Amygdala (tissue), 56 donors: ENCODE measurements at places on chromosomes 3 and 15.

DNA sequence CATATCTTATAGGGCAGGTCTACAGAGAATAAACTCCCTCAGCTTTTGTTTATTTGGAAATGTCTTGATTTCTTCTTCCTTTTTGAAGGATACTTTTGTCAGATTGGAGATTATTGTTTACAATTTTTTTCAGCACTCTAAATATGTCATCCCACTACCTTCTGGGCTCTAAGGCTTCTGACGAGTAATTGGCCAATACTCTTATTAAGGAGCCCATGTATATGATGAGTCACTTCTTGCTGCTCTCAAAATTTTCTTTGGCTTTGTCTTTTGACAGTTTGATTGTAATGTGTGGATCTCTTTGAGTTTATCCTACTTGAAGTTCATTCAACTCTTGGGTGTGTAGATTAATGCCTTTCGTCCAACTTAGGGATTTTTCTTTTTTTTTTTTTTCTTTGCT, 28.9 kb upstream of the CD200R1L start:
- DNase-seq: no peak

DNA sequence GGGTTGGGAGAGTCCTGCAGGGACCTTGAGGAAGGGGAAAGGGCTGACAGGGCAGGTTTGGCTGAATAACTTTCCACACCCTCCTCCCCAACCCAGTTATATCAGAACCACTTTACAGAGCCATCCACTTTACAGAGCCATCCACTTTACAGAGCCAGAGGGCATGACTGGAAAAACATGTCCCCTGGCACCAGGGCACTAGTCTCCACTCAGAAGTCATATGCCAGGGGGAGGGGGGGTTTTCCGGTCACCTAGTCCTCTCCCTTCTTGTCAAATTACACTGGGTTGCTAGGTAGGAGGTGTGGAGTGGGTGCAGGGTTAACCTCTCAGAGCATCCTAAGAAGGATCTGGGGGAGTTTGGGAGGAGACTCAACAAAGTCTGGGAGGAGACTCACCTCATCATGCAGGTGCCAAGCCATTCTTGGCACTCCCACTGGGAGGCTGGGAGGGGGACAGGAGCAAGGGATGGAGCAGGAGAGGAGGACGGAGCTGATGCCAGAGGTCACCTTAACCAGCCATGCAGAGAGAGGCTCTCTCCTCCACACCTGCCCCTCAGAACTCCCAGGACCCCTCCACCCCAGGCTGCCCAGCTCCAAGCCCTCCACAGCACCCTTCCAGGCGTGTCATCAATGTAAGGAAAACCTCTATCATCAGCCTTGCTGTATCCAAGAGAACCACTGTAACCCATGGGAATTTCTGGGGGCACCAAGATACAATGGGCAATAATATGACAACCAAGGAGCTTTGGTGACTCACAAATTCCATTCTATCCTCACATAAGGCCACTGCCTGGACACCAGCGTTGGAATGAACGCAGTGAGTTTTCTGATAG, 1.7 kb downstream of the LRRC2 start:
- no peak for DNase-seq

- no peak for DNase-seq
Observed at GRCh38 chr3:195065142-195065863, 205.7 kb downstream of the XXYLT1 start.

- DNase-seq: no peak
Observed at GRCh38 chr3:158355623-158356588, 215.1 kb upstream of the MLF1 start.

GRCh38 chr3:15633766-15634598, 32.4 kb downstream of the BTD start:
- DNase-seq: no peak

DNA sequence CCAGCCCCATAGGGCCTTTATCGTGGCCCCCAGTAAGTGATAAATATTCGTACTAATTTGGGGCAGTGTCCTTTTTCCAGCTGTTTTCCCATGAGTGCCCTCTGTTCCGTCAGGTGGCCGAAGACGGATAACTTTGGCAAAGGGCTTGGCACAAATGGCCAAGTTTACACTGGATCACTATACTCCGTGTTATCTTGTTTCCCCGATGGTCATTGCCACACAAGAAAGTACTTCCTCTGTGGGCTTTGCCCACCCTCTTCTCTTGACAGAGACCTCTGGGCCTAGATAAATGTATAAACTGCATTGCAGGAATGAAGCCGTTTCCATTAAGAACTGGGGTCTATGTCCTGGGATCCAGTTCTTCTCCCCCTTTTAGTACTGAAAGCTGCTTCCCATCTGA, 39.1 kb downstream of the SMAD3 start:
- no peak for DNase-seq

DNA sequence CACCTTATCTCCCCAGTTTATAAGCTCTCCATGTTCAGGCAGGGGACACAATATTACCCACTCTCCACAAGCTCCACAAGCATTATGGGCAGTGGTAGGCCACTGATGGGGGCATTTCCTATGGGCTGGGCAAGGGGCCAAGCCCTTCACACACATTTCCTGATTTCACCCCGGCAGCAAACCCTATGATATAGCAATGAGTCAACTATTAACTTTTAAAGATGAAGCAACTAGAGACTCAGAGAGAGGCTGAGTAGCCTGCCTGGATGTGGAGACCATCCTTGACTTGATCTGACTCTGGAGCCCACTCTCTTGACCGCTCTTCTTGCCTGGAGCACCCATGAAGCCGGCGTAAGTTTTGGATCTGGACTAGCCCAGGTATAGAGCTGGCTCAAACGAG, 27.4 kb downstream of the FOXL2NB start:
- DNase-seq: no peak

DNA sequence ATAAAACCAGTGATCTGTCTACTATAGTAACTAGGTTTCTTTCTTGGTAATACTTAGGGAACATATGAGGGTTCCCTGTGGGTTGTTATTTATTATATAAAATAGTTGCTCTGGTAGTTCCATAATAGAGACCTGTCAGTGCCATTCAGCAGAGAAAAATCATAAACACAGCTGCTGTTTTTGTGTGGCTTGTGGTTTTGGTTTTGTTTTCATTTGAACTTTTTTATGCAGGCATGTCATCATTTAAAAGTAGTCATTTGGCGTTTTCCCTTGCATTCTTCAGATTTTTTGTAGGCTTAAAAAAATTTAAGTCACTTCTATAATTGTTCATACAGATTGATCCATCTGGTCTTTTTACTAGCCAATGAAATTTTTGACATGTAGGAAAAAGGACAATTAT, 47.9 kb downstream of the PIK3CA start:
- no peak for DNase-seq

DNA sequence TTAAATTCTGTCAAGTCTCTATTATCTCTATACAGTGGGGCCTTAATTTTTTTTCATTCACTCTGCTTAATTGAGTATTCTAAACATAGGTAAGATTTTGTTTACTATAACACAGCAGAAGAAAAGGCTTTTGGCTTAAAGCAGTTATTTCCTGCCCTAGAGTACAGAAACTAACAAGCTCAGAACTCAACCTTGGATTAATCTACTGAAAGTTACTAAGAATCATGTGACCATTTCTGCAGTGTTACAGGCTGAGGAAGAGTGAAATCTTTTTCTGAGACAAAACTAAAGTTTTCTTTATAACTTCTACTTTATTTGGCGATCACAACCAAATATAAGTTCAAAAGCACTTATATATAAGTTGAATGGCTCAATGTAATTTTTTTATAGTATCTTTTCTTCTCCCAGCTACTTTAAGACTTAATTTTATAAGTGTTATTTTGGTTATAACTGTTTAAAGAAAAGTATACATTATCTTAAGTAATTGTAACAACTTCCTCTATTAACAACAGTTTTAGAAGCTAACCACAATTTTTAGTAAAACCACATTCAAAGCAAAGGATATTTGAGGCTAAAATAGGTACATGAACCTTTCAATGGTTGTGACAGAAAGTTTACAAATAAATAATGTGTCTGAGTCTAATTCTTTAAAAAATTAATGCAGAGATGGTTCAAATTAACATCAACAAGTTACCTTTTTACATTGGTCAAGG, 240.6 kb upstream of the NAALADL2 start:
- no peak for DNase-seq
